Activated CD4-positive, alpha-beta T cell treated with anti-CD3 and anti-CD28 coated beads, Interleukin-10, Interleukin-2, amounts not matched to agents 100 ng/mL and 50 ng/mL, durations not matched to agents 16 hours and 8 hours (primary cell): ENCODE measurements at places on chromosomes 11 and 22.

DNA sequence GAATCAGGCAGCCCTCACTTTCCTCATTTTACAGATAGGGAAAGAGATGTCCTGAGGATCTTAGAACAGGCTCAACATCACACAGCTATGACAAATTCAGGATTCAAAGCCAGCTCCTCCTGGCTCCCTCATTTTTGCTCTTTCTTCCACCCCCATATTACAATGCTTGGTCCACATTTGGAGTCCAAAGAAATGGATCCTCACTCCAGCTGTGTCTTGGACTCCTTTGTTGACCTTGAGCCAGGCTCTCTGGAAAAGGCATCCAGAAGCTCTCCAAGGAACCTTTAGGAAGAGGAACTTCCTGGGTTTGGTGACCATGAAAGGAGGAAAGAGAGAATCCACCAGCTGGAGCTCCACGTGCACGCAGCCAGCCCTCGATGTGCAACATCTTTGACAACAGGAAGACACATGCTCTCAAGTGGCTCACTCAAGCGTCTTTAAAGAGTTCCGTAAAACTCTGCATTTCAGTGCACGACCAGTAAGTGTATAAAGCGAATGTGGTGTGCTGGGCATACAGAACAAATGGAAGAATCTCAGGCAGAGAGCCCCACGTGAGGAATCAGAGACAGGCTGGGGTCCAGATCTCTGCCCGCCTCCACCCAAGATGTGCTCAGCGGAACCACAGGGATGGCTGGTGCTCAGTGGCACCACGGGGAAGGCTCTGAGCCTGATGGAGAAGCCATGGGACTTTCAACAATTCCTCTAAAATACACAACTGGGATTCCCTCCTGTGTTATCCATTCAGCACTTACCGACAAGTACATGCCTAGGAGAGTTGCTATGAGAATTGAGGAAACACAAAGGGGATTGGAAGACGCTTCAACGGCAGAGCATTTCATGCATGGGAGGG is 48.4 kb downstream of the ISX start:
- DNase-seq: no peak

DNA sequence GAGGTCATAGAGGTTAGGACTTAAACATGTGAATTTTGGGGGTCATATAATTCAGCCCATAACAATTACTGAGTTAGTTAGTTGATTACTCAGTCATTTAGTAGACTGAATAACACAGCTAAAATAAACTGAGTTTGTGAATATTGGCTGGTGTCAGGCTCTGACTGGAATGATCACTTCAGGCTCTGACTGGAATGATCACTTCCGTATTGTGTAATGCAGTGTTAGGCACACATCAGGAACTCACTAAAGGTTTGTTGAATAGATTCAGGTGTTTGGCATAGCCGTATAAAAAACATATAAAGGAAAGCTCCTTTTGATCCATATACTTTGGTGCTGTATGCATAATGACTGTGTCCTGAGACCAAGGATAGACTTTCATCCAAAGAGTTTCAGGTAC is 610.5 kb downstream of the INSC start:
- DNase-seq: no peak

GRCh38 chr22:39940757-39941305 is 19.4 kb upstream of the TMA7B start:
- no peak for DNase-seq

- no peak for DNase-seq
Measured at GRCh38 chr11:59271247-59271755, 58.6 kb upstream of the MPEG1 start.

DNA sequence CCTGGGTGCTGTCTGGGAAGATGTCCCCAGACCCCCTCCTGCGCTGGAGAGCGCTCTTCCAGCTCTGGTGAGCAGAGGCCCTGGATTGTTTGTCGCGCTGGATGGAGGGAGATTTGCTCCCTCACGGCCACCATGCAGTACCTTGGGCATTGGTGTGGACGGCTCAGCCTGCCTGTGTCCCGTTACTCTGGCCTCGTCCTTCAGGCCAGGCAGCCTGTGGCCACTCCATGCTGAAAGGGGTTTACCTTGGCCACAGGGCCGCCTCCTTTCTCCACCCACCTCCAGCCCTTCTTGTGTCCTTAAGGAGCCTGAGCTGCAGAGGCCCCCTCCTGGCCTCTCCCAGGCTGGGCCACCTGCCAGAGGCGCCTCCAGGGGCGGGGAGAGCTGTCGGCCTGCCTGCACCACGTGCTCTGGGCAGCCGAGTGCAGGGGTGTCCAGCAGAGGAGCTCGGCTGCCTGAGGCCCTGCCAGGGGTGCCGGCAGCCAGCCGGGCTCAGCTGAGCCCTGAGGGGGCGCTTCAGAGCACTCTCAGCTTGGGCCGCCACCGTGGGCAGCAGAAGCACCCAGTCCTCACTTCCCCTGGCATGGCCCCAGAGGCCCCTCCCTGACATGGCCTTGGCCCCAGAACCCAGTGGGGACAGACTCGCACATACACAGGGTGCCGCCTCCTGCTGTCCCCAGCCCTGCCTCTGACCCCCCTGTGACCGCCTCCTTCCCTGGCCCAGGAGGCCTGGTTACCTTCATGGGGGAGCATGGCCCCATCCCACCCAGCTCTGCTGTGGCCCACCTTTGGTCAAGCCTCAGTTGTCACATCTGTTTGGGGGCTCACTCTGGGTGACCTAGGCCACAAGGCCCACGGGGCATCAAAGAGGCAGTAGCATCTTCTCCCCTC is 3.4 kb downstream of the CCND1 start:
- DNase-seq: no peak

GRCh38 chr22:45830531-45831245 is 146.3 kb downstream of the WNT7B start:
- peak; percentile 4 for DNase-seq

DNA sequence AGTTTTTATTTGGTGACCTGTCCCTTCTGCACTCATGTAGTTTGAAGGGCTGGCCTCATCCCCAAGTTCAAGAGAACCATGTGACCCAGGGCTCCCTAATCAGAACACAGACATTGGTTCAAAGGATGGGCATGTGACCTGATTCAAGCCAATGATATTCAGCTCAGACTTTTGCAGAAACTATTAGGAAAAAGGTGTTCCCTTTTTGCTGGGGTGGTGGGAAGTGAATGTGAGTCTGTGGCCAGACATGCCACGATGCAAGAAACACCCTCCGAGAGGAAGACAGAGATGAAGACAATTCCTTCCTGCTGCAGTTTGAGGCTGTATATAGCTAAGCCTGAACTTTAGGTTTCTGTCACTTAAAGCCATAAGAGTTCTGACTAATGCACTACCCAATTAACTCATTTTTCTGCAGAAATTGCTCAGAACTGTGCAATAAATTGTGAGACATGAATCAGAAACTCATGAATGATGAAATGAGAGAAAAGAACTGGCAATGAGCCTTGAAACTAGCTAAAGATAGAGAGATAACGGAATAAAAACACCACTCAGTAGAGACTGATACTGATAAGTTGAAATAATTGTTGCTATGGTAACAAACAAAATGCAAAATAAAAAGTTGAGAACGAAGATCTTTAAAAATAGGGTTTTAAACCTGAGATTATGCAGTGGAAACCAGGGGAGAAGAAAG is 9.2 kb upstream of the MAPK1 start:
- DNase-seq: peak; percentile 93

DNA sequence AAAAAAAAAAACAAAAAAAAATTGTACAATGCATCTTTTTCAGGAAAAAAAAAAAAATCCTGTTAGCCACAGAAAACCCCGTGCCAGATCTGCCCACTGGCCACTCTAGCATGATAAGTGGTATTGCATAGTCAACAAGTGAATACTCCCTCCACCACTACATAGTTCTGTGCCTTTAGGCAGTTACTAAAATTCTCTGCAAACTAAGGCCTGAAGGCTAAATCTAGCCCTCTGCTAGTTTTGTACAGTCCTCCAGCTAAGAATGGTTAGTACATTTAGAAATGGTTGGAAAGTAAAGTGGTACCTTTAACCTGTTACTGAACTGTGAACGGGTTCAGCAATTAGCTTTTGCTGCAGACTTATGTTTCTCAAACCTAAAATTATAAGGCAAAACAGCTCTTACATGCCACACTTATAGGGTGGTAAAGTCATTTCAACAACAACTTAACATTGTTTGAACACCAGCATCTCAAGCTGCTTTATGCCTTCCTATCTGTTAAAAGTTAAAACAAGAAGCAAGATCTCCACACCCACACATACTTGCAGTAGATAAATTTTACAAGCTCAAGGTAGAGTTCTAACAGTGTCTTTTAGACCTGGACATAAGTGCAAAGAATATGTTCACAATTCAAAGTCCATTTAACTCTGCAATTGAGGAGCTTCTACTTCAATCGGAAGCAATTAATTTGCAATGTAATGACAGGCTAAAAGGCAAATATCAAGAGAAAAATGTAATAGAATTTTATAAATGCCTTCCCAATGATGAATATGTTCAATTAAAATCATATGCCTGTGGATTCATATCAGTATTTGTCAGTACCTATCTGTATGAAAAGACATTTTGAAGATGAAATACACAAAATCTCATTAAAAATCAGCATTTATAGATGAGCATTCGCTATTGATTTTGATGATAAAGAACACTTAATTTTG is 7.3 kb downstream of the C11orf71 start:
- no peak for DNase-seq

- DNase-seq: no peak
Measured at GRCh38 chr22:31926969-31927368, 17.4 kb upstream of the YWHAH start.

GRCh38 chr22:29459773-29460172 is 20.2 kb upstream of the NEFH start:
- no peak for DNase-seq

GRCh38 chr11:79060081-79060953 is 380.5 kb downstream of the TENM4 start:
- DNase-seq: no peak
